Immature natural killer cell (primary cell): ENCODE measurements at places on chromosomes 5 and 9. TPM values are rescaled to one million over a fixed set of nuclear protein-coding genes. Genes with fewer than 3 reads are reported as not detected.
A peak's percentile ranks its signal among the peaks of the same experiment; 100 is the strongest.

The NOXA1 gene
- polyA plus RNA-seq, result 2.1 TPM

GRCh38 chr5:40689438-40689837, 9.7 kb downstream of the PTGER4 start:
- peaks cover 45% of the 10 kb centered on the region for H3K36me3 ChIP-seq
- peak overlapping the region; percentile 86 for H3K27ac ChIP-seq
- peak overlapping the region; percentile 98 for H3K4me3 ChIP-seq

DNA sequence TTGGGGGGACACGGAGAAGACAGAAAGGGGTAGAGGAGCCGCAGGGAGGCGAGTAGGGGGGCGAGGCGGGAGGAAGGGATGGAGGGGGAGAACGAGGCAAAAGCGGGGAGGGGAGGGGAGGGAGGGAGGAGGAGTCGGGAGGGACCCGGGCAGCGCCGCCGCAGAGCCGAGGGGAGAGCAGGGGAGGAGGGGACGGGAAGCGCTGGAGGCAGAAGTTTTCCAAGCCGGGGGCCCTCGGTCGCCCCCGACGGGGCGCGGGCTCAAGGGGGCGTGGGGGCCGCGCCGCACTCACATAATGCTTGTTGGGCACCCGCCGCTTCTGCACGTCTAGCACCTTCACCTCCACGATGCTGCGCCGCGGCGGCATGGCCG, 353 bp downstream of the SH3PXD2B start:
- no peak for DNase-seq
- peaks cover 12% of the 10 kb centered on the region for H3K27me3 ChIP-seq
- H3K27ac ChIP-seq, result no peak overlapping the region
- no peaks in the 10 kb centered on the region for H3K36me3 ChIP-seq
- peak overlapping the region; percentile 83 for H3K4me3 ChIP-seq

The HMGCR gene
- 9.6 TPM for polyA plus RNA-seq

DNA sequence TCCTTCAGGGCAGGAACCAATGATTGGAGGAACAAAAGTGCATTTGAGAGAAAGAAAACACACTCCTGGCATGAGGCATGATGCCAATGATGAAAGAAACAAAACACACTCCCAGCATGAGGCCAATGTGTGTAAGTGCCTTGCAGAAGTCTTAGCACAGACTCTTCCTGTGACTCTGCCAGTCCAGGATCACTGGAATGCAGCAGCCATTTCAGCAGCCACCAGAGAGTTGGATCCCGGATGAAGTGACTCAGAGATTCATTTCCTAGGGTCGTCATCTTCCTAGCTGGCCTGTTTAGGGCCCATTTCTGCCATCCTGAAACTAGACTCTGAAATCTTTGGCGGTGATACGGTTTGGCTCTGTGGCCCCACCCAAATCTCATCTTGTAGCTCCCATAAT, 212.5 kb downstream of the CFAP90 start:
- no peaks in the 10 kb centered on the region for H3K36me3 ChIP-seq
- H3K27me3 ChIP-seq, result no peaks in the 10 kb centered on the region
- no peaks in the 10 kb centered on the region for H3K4me1 ChIP-seq

DNA sequence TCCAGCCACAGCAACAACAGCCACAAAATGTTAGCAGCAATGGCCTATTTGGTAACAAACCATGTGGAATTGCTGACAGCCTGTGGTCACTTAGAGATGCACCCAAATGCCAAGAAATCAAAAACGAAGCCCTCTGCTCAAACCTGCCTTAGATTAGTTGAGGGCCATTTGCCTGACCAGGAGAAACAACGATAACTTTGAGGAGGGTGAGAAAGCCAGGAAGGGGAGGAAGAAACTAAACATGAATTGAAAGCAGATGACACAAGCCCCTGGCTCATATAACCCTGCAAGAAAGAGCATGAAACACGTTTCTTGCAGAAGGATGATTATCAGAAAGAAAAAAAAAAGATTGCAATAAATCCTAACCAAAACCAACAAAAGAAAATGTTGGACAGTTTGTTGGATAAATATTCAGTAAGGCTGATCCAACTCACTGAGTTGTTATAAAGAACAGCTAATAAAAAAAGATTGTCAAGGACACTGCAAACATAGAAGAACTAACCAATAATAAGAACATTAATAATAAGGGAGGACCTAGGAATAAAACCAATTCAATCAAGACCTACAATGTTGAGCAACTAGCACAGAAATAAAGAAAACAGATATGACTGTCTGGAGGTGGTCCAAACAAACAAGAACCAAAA, 140.5 kb upstream of the SLC30A5 start:
- no peaks in the 10 kb centered on the region for H3K4me1 ChIP-seq
- H3K4me3 ChIP-seq, result no peak overlapping the region
- DNase-seq, result no peak
- no peak overlapping the region for H3K27ac ChIP-seq
- peaks cover 2% of the 10 kb centered on the region for H3K27me3 ChIP-seq

The ADAMTS19 gene
- not detected for polyA plus RNA-seq

The RORB gene
- polyA plus RNA-seq, result 0.53 TPM

GRCh38 chr9:129400971-129401622, 219.8 kb downstream of the C9orf50 start:
- no peaks in the 10 kb centered on the region for H3K4me1 ChIP-seq
- H3K27me3 ChIP-seq, result peaks cover 2% of the 10 kb centered on the region
- H3K36me3 ChIP-seq, result no peaks in the 10 kb centered on the region
- H3K27ac ChIP-seq, result no peak overlapping the region

GRCh38 chr9:134706522-134706921, 64.9 kb downstream of the COL5A1 start:
- no peaks in the 10 kb centered on the region for H3K4me1 ChIP-seq
- H3K4me3 ChIP-seq, result no peak overlapping the region
- H3K27ac ChIP-seq, result no peak overlapping the region
- DNase-seq, result no peak
- H3K36me3 ChIP-seq, result no peaks in the 10 kb centered on the region

The MCIDAS gene
- polyA plus RNA-seq, result not detected

DNA sequence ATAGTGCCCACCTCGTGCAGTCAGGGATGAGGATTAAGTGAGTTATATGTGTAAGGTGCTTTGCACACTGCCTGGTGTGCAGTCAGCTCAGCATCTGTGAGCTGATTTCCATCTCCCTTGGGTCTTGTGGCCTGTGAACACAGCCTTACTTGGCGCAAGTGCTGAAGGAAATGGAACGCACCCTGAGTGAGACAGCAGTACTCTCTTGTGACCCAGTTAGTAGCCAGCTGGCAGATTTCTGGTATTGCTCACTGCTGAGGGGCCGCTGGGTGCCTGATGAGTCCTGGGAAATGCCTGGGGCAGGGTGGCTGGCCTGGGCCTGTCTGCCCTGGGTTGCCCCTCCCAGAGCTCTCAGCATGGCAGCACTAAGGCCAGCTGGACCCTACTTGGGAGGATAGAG, 90.9 kb upstream of the BOD1 start:
- H3K36me3 ChIP-seq, result no peaks in the 10 kb centered on the region
- H3K27me3 ChIP-seq, result no peaks in the 10 kb centered on the region
- no peak for DNase-seq
- no peaks in the 10 kb centered on the region for H3K4me1 ChIP-seq

GRCh38 chr5:151553130-151553670, 37.9 kb downstream of the FAT2 start:
- H3K27ac ChIP-seq, result no peak overlapping the region
- no peaks in the 10 kb centered on the region for H3K36me3 ChIP-seq
- H3K27me3 ChIP-seq, result peaks cover 3% of the 10 kb centered on the region
- no peak overlapping the region for H3K4me3 ChIP-seq
- H3K4me1 ChIP-seq, result no peaks in the 10 kb centered on the region

DNA sequence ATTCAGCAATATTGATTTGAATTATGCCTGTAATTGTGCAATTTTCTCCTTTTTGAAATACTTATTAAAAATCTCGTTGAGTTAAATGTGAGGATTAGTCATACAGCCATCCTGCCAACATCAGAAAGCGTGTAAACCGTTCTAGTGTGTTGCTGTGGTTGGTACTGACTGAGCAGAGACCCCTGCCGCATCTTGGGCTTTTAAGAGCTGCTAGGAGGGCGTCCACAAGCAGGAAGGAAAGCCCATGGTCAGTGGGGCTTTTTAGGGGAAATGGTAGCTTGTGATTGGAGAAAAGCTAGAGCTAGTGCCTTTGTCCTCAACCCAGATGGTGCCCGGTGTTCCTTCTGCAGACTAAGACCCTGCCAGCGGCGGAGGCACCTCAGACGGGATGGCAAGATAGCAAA, 1.3 kb downstream of the SDHA start:
- peaks cover 4% of the 10 kb centered on the region for H3K36me3 ChIP-seq
- peak; percentile 39 for DNase-seq
- peak overlapping the region; percentile 95 for H3K27ac ChIP-seq

The PRDM9 gene
- not detected for polyA plus RNA-seq
